ENCODE measurements at places on chromosomes 16 and 17.

- DNase-seq = peak; percentile 61
These were observed 45.0 kb downstream of the B9D1 start for GRCh38 chr17:19317359-19318095.

DNA sequence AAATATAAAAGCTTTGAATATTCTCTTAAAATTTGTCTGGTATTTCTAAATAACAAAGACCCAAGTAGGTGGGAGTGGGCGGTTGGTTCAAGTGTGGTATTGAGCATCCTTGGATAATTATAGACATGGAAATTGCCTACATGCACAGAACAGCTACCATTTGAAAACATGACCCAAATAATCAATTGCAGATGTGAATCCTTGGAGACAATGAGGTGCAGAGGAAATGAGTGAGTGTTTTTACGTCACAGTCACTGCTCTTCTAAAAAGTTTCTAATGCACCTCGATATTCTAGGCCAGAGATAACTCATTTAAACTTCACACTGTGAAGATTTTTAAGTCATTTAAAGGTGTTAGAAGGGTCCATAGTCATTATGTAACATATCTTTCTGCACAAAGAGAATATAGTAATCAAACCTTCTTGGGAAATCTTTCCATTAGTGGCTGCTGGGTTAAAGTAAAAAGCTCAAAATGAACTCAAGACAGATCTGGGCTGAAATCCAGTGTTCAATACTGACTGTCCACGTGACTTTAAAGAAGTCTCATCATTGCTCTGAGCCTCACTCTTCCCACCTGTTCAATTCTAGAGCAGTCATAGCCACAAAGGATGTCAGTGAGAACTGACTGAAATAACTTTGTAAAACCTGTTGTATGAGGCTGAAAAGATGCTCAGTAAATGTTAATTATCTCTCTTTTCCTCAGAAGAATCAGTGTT is 144.5 kb downstream of the CDH11 start:
- no peak for DNase-seq

GRCh38 chr17:57477522-57478362 is 221.4 kb downstream of the MSI2 start:
- no peak for DNase-seq

DNA sequence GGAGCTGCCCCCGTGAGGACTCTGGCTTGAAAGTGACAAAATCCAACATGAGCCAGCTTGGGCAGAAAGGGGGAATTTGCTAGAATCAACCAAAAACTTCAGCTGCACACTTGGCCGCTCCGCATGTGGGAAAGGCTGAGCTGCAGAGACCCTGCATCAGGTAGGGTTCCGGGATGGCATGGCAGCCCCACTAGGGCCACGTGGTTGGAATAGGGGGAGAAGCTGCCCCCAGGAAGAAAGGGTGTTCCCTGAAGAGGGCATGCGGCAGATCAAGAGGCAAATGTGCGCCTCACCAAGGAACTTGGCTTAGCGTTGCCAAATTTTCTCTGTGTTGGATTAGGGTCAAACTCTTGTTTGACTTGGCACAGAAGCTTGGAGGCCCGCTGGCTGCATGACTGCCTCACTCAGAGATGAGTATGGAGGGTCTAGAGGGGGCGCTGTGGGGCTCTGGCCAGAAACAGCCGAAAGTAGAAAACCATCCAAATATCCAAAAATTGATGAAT is 29.2 kb upstream of the WFIKKN2 start:
- DNase-seq = no peak

DNA sequence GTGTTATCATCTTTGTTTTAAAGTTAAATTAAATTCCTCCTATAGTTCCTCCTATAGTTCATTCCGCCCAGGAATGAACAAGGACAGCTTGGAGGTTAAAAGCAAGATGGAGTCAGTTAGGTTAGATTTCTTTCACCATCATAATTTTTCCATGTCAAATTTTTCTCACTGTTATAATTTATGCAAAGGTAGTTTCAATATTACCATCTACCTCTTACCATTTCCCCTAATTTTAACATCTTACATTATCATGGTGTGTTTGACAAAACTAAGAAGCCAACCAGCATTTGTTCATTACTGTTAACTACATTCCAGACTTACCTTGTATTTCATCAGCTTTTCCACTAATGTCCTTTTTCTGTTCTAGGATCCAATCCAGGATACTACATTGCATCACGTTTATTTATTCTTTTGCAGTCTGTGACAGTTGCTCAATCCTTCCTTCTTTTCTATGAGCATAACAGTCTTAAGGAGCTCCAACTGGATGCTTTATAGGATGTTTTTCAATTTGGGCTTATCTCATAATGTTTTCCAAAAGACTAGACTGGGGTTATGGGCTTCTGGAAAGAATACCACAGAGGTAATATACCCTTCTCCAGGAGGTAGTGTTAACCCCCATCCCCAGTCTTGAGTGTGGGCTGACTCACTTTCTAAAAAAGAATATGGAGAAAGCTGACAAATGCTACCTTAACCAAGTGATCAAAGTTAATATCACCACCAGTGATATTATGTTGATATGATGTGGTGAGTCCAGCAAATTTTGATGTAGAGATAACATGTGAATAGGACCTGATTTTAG is 158.5 kb downstream of the PPM1E start:
- DNase-seq = no peak

GRCh38 chr17:60846175-60846574 is 168.5 kb downstream of the BCAS3 start:
- DNase-seq = no peak

DNA sequence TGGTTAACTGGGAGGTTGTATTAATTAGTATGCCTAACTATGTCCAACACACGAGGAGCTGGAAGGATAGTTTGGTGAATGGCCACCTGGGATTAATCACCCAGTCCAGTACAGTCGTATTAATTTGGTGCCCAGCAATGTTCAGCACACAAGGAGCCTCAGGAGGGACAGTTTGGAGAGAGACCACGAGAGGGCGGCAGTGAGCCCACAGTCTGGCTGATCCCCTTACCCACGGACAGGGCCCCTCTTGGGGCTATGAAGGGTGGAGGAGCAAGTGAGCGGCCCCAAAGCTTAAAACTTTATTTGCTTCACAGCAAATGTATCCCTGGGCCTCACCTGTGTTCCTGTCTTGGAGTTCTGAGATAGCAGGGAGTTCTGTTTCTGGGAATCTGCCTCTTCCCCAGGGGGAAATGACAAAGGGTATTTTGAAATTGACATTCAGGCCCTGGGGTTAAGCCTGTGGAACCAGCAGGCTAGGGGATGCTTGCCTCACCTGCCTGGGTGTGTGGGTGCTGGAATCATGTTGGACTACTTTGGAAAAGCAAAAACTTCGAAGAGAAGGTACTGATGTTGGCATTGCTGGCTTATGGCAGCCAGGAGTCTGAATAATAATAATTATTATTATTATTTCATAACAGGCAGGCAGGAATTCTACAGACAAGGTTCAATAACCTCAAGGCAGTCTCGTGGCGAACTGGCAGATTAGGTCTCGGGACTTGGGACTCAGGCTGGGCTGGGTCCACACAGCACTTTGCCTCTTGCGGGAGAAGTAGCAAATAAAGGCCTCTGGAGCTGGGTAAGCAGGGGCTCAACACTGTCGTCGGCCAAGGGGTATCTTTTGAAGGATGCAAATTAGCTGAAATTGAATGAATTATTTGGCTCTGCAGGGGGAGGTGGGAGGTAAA is 227.6 kb upstream of the ASIC2 start:
- DNase-seq = no peak

DNA sequence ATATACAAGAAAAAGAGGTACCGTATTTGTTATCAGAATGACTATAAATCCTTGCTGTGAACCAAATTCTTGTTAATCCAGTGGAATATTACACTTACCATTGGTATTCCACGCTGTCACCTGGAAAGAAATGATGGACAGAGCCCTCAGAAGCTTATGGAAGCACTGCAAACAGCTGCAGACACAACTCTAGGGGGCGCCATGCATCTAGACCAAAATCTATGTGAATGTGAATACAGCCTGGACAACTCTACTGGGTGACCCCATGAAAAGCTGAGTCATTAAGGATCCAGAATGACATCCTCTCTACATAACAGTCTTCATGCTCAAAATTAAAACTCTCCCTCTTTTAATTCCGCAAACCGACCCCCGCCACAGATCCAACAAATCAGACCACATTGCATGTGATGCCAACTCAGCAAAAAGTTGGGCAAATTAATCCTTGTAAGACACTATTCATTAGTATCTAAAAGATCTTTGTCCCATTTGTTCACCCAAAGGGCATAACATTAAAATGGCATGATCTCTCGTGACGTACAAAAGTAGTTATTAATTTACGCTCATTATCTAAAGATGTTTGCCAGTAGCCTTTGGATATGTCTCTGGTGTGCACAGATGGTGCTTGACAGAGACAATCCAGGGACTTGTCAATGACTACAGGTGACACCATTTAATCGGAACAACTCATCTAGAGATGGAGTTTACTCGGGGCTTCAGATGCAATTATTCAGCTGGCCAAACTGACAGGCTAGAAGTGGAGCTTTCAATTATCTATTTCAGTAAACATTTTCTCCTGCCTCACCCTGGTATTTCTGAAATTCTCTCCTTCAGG is 552.7 kb upstream of the PSMD7 start:
- no peak for DNase-seq

GRCh38 chr16:19785512-19786130 is 67.5 kb downstream of the IQCK start:
- DNase-seq = no peak

DNA sequence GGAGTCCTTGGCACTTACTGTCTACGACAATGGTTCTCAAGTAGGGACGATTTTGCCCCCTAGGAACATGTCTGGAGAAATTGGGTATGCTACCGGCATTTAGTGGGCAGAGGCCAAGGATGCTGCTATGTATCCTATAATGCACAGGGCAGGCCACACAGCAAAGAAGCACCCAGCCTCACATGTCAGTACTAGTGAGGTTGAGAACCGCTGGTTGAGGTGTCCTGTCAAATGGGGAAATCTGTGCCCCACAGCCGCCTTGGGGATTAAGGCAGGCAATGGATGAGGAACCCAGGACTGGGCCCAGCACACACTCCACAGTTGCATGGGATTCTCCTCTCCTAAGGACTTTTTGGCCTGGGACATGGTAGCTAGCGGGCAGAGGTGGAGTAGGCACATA is 86.7 kb upstream of the TOB1 start:
- no peak for DNase-seq

DNA sequence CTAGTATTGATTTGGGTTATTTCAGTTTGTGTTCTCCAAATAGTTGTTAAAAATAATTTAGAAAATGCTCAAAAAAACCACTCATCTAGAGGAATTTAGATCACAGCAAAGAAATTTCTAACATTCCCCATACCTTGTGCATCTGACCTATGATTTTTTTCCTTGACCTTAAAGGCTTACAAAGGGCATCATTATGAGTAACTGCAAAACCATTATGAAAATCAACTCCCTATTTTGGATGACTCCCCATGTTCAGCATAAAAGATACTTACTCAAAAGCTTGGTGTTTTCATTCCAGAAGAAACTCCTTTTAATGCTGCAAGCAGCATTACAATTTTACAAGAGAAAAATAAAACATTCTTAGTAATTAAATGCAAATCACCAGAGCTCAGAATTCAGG is 83.2 kb downstream of the GRIN2A start:
- DNase-seq = no peak

GRCh38 chr17:50691550-50692447 is 15.9 kb downstream of the ANKRD40 start:
- DNase-seq = no peak

DNA sequence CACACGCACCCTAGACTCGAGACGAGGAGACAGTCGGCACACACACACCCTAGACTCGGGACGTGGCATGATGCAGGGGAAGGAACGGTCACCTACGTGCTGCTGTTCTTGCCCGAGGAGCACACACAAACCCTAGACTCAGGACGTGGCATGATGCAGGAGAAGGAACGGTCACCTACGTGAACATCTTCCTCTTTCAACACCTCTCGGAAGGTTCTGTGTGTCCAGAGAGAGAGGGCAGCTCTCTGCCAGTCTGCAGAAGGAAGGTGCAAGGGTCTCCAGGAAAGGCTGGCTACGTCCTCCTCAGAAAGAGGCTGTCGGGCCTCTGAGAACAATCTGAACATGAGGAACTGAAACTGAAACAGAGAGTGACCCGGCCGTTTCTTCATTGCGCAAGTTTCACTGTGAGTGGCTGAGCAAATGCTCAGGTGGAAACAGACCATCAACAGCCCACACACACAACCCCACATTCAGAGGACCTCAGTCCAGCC is 43.4 kb downstream of the ZNF276 start:
- DNase-seq = no peak

DNA sequence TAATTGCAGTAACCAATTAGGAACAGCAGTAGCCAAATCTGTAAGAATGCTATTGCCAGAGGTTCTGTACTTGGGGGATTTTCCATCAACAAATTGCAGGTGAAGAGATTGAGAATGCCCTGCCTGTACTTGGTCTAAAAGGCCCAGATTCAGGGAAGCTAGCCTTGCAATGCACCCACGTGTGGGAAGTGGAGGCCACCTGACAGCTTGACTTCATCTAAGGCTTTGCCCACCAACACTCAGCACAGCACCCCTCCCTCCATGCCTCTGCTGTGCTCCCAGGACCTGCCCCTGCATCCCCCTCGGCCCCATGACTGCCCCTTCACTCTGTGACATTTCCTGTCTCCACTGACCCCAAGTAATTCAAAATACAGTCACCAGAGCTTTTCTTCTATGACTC is 79.1 kb upstream of the CDH5 start:
- DNase-seq = no peak

DNA sequence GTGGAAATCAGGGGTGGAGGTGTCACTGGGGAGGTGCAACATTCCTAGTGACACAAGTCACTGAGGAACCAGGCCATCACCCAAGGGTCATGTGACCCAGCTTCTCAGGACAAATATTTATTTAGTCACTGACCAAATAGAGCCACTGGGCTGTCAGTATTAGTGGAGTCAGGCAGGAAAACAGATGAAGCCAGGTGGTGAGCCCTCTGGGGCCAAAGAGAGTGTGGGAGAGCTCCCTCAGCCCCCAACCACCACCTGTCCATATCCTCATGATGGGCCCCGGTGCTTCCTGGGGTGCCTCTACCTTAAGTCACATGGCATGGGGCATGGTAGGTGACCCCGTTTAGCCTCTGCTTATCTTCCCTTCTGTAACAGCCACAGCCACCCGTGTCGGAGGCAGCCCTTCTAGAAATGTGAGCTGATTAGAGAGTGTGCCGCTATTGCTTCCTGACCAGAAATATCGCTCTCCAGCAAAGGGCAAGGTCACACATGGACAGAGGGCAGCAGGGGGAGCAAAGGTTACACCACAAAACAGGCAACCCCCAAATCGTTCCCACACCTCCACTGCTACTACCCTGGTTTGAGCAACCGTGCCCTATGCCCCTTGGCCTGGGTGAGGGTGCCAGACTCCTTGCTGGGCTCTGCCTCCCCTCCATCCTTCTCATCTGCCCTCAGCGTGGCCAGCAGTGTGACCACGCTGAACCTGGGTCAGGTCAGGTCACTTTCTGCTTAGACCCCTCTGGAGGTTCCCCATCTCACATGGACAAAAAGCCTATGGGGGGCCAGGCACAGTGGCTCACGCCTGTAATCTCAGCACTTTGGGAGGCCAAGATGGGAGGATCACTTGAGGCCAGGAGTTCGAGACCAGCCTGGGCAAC is 8.6 kb upstream of the AKTIP start:
- DNase-seq = no peak

GRCh38 chr17:13561606-13562270 is 40.0 kb downstream of the HS3ST3A1 start:
- no peak for DNase-seq
